SK-N-DZ (cell line): ENCODE measurements at places on chromosomes 7 and 10.

DNA sequence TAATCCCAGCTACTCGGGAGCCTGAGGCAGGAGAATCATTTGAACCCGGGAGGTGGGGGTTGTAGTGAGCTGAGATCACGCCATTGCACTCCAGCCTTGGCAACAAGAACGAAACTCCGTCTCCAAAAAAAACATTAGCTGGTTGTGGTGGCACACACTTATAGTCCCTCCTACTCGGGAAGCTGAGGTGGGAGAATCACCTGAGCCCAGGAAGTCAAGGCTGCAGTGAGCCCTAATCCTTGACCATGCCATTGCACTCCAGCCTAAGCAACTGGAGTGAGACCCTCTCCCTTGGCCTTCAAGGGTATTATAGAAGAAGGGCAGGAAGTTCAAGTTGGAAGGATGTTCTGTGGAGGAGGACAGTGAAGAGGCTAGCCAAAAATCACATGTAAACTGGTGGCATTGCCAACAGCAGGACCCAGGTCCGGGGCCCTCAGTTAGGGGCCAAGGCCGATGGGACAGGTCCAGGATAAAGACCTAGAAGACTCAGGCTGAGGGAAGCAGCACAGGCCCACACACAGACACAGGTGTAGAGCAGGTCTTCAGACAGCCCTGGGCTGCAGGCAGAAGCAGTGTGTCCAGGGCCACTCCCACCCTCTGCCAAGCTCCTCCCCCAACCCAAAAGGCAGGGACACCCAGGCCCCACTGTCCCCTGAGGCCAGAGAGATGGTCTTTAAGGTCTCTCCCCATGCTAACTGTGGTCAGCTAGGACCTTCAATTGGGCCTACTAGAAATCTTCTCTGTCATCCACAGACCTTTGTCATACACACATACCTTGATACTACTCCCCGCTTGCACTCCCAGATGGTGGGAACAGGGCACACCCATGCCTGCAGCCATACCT lies 8.4 kb upstream of the SAMD8 start:
- no peak for DNase-seq

- no peak for DNase-seq
Observed at GRCh38 chr10:131778842-131779241, 122.0 kb upstream of the PPP2R2D start.

- DNase-seq: no peak
Observed at GRCh38 chr7:149626972-149627371, 129.4 kb upstream of the ZNF746 start.

GRCh38 chr10:124027031-124027611 lies 66.3 kb downstream of the CHST15 start:
- no peak for DNase-seq

DNA sequence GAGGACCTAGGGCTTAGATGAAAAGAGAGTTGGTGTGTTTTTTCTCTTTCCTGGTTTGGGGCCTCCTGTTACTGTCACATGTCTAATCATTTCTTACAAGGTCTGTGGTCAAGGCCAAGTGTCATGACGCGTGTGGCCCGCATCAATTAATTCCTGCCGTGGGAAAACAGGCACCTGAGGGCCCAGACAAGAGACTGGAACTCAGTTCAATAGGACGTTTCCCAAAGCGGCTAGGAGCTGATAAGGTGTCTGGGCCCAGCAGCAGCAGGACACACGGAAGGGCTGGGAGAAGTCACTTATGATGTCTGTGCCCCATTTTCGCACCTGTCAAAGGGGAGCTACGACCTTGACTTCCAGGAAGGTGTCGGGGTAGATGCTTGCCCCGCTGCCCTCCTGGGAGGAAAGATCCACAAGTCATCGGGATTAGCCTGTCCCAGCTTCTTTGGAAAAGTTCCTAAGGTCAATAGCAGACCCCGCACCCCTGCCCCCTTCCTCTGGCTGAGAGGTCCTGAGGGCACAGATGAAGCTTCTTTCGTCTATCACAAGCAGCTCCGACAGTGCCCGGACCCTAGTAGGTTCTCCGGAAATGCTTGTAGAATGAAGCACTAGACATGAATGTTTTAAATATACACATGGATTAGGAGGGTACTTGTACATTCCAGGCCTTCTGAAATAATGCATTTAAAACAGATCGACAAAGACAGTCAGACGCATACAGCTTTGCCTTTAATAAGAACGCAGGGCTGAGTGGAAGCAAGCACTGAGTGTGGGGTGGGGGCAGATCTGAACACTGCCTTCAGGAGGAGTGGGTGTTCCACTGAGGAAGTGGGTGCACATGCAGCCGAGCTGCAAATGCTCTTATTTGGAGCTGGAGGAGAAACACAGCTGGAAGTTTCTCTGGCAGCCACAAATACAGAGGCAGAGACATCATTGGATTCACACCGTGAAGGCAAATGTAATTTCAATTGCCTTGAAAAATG lies 237.5 kb upstream of the GRB10 start:
- no peak for DNase-seq

- no peak for DNase-seq
Observed at GRCh38 chr7:30222515-30223215, 61.7 kb upstream of the ZNRF2 start.

DNA sequence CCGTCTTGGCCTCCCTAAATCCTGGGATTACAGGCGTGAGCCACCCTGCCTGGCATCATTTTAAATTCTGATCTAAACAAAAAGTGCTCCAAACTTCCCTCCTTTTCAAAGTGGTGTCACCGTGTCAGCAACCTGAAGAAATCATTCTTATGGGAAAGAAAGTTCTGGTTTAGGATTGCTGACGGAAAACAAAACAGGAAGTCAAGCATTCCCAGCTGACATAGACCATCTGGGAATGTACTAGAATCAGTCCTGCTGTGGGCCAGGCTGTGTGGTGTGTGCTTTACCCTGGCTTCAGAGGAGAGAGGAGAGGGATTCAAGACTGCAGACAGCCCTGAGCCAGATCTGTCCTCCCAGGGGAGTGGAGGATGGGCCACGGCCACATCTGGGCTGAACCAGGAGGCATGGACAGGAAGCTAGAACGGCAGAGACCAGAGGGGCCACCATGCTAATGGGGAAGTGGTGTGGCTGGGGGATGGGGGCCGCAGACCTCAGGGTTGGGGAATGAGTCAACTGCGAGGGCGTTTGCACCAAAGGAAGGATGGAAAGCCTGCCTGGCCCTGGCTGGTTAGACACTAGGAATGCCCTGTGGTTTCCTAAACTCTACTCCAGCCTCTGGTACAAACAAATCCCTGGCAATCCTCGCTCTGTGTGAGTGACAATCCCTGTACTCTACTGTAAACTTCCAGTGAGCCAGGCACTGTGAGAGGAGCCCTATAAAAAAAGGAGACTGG lies 16.7 kb upstream of the CLIP2 start:
- DNase-seq: peak; percentile 56

DNA sequence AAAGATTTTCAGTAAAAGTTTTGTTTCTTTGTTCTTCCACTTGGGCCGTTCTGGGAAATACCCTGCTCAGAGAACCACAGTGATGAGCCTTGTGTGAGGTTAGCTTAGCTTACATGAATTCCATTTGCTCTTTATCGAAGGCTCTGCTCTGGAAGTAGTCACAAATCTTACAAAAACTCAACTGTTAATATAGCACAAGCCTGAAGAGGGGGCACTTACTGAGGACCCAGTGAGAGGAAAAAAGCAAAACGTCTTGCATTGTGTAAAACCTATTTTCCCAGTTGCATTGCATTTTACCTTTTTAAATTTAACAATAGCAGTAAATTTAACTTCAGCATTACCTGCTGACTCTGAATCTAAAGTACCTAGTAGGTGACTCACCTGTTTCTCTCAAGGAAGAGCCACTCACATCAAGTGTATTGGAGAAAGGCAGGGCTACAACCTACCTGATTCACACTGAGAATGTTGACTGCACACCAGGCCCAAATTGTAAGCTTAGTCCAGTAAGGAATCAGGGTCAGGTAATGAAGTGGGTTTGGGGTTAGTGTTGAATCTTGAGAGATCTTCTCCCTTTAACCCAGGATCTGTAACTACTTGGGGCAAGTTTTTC lies 42.3 kb downstream of the PPP1R17 start:
- no peak for DNase-seq

GRCh38 chr7:105808703-105809590 lies 67.5 kb downstream of the ATXN7L1 start:
- no peak for DNase-seq

- no peak for DNase-seq
Observed at GRCh38 chr7:114175125-114175524, 239.5 kb upstream of the FOXP2 start.

DNA sequence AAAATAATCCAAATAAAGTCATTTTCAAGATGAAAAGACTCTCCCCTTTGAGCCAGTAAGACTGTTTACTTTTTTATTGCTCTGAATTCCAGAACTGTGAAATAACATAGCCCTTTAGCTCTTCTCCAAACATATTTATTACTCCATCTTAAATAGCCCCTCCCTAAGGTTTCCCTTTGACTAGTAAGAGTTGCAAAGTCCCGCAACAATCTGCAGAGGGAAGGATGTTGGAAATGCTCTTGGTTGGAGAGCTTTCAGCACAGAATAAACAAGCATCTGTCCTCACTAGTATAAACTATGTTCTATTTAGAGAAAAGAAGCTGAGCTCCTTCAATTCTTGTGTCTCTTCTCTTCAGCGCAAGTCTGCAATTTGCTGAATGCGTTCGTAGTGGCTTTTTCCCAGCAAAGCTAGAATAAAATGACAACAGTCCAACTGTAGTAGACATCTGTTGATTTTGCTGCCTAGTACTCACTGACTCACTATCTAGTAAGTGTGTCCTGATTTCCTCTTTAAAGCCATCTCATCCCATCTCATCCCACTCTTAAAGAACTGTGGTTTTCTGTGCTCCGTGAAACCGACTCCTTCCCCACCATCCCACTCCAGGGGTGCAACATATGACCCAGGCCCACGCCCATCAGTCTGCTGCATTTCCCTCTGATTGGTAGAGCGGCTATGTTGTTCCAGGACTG lies 104.0 kb downstream of the FAM107B start:
- no peak for DNase-seq

DNA sequence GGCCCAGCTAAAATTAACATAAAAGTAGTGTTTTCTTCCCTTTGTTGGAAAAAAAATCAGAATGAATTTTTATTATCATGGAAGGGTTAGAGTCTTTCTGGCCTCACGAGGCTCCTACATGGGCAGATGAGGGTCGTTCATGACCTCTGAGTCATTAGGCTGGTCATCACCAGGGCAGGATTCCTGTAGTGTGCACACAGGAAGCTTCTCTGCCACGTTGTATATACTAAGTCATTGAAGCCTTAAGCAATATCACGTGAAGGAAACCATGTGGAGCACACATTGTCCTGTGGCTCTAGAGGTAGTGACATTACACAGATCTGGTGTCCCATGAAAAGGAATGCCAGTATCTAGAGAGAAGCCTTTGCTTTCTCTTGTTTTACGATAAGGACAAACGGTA lies 84.7 kb upstream of the C1QL3 start:
- DNase-seq: no peak

DNA sequence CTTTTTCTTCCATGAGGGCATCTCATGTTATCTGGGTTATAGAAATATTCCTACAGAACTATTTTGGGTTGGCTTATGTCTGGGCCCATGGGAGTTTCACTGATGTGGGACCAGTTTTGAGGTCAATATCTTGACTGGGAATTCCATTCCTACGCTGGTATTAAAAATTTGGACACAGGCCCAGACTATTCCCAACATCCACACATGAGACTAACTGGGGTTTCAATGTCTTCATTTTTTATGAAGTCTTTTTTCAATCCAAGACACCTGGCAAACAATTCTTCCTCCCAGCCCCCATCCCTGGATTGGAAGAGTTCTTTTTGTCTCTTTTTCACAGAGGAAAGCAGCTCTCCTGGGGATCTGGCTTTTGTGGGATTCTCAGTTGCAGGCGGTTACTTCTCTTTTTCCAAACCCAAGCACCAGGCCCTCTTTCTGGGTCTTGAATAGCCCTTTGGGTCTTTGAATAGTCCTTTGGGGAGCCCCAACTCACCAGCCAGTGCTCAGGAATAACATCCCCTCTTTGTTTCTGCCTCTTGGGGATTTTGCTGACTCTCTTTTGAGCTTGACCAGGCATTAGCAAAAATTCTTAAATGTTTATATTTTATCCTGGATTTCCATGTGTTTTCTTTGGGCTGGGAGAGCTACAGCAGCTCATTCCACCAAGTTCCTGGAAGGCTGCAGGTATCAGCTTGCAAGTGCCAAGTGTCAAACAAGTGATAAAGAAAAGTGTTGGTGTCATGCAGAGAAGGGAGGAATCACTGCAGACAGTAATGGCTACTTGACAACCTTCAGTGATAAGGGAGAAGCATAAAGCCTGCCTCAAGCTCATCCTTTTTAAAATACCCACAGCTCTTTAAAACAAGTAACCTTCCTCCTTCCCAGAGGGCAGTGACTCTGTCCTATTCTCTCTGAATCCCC lies 234.3 kb downstream of the ADAM12 start:
- no peak for DNase-seq

- no peak for DNase-seq
Observed at GRCh38 chr7:8168336-8168735, 93.6 kb downstream of the ICA1 start.

DNA sequence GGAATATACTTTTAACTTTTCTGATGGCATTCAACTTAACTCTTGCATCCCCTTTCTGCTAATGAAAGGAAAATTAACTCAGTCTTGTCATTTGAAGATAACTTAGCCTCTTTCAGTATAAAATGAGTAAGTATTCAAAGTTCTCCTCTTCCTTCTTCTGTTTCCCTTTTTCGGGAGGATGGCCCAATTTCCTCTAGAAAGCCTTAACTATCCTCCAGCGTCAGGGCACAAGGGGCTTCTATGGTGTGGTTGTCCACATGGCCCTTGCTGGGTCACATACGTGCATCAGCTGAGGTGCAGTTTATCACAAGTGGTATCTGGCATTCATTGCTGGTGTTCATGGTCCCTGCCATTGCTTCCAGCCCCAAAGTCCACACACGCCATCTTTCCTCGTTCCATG lies 17.8 kb upstream of the GSAP start:
- DNase-seq: no peak

GRCh38 chr10:101818872-101819633 lies 809 bp upstream of the OGA start:
- no peak for DNase-seq

GRCh38 chr7:2572101-2572842 lies 13.5 kb downstream of the IQCE start:
- no peak for DNase-seq

DNA sequence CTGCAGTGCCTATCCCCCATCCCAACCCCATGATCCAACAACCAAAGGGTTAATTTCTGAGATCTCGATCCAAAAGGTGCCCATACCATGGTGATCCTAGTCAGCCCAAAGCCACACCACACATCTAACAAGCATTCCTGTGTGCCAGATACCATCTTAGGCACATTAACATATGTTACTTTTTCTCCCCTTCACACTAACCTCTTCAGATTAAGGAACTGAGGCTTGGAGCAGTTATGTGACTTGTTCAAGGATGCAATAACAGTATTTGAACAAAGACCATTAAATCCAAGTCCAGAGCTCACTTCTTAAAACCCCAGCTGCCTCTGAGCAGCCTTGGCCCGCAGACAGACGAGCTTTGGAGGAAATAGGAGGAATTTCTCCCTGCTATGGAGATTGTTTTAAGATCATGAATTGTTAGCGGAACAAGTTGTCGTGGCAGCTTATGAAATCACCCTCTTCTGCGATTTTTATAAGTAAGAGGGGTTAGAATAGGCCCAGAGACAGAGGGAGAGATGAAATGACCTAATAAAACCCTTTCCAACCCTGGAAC lies 327.2 kb downstream of the KCNMA1 start:
- no peak for DNase-seq

- no peak for DNase-seq
Observed at GRCh38 chr10:131043039-131043691, 268.4 kb downstream of the TCERG1L start.

GRCh38 chr7:81659697-81660395 lies 110.0 kb downstream of the HGF start:
- no peak for DNase-seq
